ENCODE measurements at places on chromosomes 11 and 22.

GRCh38 chr11:133576351-133576750 lies 44.0 kb upstream of the OPCML start:
- DNase-seq = peak; percentile 1

DNA sequence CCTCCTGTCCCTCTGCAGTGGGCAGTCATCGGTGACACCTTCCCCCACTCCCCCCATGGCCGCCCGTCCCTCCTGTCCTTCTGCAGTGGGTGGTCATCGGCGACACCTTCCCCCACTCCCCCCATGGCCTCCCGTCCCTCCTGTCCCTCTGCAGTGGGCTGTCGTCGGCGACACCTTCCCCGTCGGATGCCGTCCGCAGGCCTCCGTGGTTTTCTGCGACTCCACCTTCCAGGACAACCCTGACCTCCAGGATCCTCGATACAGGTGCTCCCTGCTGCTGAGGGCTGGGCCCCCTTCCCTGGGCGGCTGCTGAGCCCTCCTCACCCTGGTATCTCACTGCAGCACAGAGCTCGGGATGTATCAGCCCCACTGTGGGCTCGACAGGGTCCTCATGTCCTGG lies 2.2 kb downstream of the MIOX start:
- no peak for DNase-seq

GRCh38 chr11:94946812-94947211 lies 26.5 kb downstream of the CWC15 start:
- DNase-seq = no peak

GRCh38 chr22:44743804-44744211 lies 8.6 kb upstream of the ARHGAP8 start:
- DNase-seq = no peak

GRCh38 chr11:46235777-46236688 lies 41.4 kb upstream of the CREB3L1 start:
- no peak for DNase-seq

- DNase-seq = no peak
These were observed 74.2 kb downstream of the FBLN1 start for GRCh38 chr22:45576730-45577464.

DNA sequence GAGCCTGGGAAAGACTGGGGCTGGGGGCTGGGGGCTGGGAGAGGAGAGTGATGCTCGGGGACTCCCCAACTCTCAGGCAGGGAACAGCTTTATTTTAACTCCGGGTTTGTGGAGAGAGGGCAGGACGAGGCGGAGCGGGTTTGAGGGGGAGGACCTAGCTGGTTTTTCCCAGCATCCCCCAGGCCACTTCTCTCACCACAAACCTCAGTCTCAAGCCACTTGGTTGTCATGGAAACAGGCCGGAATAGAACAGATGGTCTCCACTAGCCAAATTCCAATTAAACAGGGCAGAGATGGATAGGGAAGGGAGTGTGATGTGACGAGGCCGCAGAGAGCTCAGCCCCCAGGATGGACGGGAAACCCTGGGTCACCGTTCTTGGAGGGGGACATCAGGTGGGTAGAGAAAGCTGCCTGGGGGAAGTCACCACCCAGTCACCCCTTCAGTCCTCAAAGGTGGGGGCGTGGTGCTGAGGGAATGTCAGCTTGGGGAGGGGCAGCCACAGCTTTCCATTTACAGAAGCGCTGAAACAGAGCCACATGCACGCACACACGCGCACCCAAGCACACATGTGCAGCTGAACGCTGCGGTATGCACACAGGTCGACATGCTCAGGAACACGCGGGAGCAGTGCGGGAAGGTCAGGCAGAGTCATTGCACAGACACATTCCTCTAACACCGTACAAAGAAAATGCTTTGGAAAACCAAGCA lies 19.2 kb downstream of the NECTIN1 start:
- DNase-seq = no peak

Measured in activated CD4-positive, alpha-beta T cell treated with anti-CD3 and anti-CD28 coated beads, Interleukin-2, Interleukin-6, amounts not matched to agents 100 ng/mL and 50 ng/mL, durations not matched to agents 16 hours and 8 hours (primary cell).